ENCODE measurements at places on chromosomes 3 and 15. TPM values are rescaled to one million over a fixed set of nuclear protein-coding genes. Genes with fewer than 3 reads are reported as not detected.

Gene C2CD4A
- total RNA-seq, result not detected

Gene MPI
- 86.4 TPM for total RNA-seq

Gene CHRNA3
- total RNA-seq, result 3.7 TPM

Gene ARHGEF26
- total RNA-seq, result 1.1 TPM

Gene SKOR1
- total RNA-seq, result 0.32 TPM

Gene CHD2
- total RNA-seq, result 57.6 TPM

Gene IQCF5
- not detected for total RNA-seq

DNA sequence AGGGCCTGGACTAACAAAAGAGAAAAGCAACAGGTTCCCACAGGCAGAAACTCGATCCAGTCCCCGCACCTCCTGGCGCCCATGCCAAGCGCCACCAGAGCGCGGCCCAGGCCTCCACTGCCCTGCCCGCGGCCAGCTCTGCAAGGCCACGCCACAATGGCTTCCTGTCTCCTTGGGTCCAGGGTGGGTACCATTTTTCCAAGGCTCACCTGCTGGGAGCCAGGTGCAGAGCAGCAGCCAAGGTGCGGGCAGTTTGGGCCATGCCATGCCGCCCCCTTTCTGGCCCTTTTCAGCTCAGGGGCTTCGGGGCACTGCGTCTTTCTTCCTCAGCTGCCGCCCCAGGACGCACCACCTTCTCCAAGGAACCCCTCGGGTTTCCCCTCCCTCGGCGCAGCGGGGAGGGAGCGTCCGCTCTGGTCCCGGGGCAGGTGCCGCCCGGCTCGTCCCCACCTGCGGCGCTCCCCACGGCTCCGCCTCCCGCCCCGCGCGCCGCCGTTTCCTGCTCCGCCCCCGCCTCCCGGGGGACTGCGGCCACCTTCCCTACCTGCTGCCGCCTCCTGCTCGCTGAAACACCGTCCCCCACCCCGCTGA, at the start of gene ILDR1:
Gene ILDR1, minus strand, starts transcription at position 437 of the 591 bp plus-strand sequence. Its CDS starts 170 bp downstream, at position 267.
- H3K4me1 ChIP-seq, result peaks cover 9% of the 10 kb centered on the region
- H3K4me3 ChIP-seq, result peak within 1 kb of the TSS; percentile 27
- H3K27me3 ChIP-seq, result peaks cover 24% of the 10 kb centered on the region
- H3K36me3 ChIP-seq, result no peaks in the 10 kb centered on the region

DNA sequence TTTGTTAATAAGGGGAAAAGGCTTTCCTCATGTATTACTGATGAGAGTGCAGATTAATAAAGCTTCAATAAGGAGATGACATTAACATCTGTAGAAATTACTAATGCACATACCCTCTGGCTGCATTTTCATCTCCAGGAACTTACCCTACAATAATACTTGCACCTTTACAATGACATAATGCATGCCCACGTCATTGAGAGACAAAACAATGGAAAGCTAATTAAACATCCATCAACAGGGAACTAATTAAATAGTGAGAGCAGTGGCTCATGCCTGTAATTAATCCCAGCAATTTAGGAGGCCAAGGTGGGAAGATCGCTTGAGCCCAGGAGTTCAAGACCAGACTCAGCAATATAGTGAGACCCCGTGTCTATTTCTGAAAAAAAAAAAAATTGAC, 32.8 kb upstream of the DET1 start:
- H3K4me1 ChIP-seq, result no peaks in the 10 kb centered on the region
- H3K4me3 ChIP-seq, result no peak overlapping the region
- H3K27me3 ChIP-seq, result no peaks in the 10 kb centered on the region
- DNase-seq, result no peak
- H3K36me3 ChIP-seq, result no peaks in the 10 kb centered on the region

DNA sequence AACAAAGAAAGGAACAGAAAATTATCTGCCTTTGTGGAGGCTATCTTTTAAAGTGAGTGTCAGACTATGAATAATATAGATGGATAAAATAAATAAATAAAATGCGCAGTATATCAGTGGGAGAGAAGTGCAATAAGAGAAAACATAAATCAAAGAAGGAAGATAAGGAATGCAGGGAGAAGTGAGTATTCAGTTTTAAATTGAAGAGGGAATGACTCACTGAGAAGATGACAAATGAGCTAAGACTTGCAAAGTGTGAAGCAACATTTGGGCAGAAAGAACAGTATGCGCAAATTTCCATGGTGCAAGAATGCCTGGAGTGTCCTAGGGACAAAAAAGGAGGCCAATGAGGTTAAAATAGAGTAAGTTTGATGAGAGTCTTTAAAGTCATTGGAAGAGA, 1300.1 kb upstream of the ALCAM start:
- no peak for DNase-seq
- H3K36me3 ChIP-seq, result no peaks in the 10 kb centered on the region
- no peak overlapping the region for H3K4me3 ChIP-seq
- no peak overlapping the region for H3K27ac ChIP-seq
- H3K4me1 ChIP-seq, result no peaks in the 10 kb centered on the region
- H3K27me3 ChIP-seq, result no peaks in the 10 kb centered on the region

DNA sequence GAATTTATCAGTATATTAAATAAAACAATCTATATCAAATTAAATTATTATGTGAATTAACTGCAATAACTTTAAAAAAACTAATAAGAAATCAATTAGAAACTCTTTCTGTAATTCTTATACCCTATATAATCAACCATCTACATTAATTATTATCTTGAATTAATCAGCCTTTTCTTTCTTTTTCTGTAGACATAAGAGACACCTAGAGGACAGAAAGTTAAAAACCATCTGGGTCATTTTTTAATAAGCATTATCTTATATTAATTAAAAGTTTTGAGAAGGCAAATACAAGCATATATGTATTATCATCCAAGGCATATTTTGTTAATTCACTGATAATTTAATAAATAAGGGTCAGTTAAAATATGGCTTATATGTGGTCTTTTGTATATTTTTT, 24.2 kb upstream of the SLC25A26 start:
- H3K4me1 ChIP-seq, result peaks cover 14% of the 10 kb centered on the region
- DNase-seq, result no peak
- H3K36me3 ChIP-seq, result no peaks in the 10 kb centered on the region
- no peak overlapping the region for H3K4me3 ChIP-seq
- H3K27ac ChIP-seq, result no peak overlapping the region

DNA sequence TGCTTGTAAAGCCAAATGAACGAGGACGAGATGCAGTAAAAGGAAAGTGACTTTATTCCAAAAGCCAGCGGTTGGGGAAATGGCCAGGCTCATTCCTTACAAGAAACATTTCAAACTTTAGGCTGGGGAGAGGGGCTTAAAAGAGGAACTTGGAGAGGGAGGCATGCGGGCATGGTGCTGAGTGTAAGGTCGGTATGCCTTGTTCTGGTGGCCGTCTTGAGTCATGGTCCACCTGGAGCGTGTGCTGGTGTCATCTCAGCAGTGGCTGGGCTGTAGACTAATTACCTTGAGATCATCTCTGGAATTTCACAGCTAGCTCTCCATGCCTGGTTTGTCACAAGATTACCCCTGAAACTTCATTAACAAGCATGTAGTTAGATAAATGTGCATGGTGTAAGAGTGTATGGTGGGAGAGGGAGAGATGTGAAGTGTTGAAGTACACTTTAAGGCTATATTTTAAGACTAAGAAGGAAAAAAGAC, 156.4 kb upstream of the PFN2 start:
- H3K4me3 ChIP-seq, result no peak overlapping the region
- no peaks in the 10 kb centered on the region for H3K27me3 ChIP-seq
- no peaks in the 10 kb centered on the region for H3K4me1 ChIP-seq
- no peak overlapping the region for H3K27ac ChIP-seq

DNA sequence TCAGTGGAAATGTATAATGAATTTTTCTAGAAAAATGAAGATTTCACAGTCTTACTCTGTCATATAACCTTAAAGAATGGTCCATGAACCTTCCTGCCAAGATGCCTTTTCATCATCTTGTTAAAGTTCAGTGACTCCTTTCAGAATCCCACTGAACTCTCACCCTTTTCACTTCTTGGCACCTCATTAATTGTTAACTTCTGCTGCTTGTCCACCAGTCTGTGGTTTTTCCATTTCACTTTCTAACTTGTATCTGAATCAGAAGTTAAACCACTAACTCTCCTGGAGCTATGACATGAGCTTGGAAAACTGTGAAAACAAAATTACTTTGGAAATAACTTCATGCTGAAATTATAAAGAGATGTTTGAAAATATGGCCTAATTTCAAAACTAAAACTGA, 281.2 kb upstream of the ALCAM start:
- no peak overlapping the region for H3K27ac ChIP-seq
- DNase-seq, result no peak
- H3K4me1 ChIP-seq, result no peaks in the 10 kb centered on the region

DNA sequence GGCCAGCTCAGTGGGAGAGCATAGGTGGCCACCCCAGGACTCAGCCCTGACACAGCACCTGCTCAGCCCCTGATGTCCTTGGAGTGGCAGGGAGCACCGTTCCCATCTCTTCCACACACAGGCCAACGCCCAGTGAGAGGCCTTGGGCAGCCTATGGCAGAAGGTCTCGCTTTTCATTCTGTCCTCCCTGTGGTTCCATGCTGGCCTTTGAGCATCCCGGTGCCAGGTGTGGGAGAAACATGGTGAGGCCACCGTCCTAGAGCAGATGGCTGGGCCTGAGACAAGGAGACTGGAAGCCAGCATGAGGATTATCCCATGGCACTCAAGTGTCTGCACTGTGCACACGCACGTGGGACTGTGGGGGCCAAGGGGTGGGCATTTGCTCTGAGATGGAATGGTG, 25.1 kb downstream of the ADCY5 start:
- H3K4me3 ChIP-seq, result no peak overlapping the region
- peak overlapping the region; percentile 85 for H3K27ac ChIP-seq
- DNase-seq, result no peak
- H3K27me3 ChIP-seq, result no peaks in the 10 kb centered on the region

Measured in heart right ventricle (tissue), 16 donors.